NCI-H1417 (cell line): ENCODE measurements at places on chromosomes 2 and 18.

DNA sequence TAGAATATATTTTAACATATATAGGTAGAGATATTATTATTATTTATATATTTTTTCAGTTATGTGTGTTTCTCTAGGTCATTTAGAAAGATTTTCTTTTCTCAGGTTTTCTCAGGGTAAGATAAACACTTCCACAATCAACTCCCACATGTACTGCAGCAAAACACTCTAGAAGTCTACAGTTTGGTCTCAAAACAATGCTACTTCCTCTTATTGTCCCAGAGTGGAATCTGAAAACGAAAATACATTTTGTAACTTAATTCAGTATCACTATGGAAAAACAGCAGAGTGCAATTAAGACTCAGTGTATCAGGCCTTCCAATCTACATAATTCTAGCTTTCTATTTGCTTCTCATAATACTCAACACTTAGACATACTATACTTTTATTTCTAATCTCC lies 190.1 kb upstream of the SLC35G4 start:
- no peak for DNase-seq

- DNase-seq: no peak
Observed at GRCh38 chr2:201343559-201343958, 13.6 kb downstream of the FLACC1 start.

DNA sequence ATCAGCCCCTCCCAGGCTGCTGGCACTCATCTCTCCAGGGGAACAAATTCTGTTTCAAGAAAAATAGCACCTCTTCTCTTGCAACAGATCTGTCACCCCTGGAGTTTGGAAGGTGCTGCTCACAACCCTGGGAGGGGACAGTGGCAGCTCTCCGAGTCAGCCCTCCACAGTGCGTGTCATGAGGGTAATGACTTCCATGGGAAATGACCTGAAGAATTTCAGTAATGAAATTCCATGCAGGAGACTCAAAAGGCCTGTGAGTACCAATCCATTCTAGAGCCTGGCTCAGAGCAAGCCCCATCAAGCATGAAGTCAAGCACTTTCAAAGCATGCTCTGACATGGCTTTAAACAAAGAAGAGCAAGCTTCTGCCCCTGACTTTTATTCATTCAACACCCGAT lies 276.3 kb upstream of the PARD3B start:
- no peak for DNase-seq

DNA sequence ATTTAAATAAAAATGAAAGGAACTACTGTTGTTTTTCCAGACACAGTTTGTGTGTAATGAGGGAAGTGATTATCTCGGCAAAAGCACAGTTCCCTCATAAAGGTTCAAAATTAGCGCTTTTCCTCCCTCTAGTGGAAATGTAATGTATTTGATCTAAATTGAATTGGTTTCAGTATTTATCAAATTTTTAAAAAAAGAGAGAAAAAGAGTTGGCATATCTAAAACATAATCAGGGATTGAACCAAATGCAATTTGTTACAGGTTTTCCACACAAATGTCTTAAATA lies 37.5 kb downstream of the CMPK2 start:
- peak; percentile 32 for DNase-seq

DNA sequence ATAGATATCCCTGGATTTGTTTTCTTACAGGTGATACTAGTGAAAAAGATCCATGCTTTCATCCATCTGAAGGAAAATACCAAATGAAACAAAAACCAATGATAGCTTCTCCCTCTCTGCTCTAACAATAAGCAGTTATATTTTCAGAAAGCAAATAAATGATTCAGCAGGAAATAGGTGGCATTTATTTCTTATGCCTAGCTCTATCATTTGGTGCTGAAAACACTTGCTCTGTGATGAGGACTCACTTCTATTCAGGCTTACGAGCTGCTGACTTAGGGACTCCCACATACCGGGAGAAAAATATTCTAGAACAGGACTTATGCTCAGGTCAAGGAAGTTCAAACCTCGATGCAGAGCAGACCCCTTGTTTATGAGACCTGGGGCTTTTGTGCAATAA lies 142.6 kb downstream of the SETBP1 start:
- peak; percentile 21 for DNase-seq

DNA sequence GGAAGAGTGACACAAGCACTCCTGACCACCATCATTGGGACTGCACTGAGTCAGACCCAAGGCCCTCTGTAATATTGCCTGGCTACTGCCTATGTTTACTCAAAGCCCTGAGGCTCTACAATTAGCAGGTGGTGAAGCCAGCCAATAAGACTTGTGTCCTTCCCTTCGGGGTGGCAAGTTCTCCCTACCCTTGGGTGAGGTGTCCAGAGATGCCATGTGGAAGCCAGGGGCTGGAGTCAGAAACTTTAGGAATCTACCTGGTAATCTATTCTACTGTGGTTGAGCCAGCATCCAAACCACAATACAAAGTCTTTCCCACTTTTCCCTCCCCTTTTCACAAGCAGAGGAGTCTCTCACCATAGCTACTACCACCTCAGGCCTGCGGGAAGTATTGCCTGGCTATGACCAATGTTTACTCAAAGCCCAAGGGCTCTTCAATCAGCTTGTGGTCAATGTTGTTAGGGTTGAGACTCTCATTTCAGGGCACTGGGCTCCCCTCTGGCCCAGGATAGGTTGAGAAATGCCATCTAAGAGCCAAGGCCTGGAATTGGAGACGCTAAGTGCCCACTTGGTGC lies 17.6 kb downstream of the DHRS9 start:
- DNase-seq: no peak

GRCh38 chr2:98334439-98335078 lies 11.7 kb upstream of the CNGA3 start:
- peak; percentile 70 for DNase-seq

DNA sequence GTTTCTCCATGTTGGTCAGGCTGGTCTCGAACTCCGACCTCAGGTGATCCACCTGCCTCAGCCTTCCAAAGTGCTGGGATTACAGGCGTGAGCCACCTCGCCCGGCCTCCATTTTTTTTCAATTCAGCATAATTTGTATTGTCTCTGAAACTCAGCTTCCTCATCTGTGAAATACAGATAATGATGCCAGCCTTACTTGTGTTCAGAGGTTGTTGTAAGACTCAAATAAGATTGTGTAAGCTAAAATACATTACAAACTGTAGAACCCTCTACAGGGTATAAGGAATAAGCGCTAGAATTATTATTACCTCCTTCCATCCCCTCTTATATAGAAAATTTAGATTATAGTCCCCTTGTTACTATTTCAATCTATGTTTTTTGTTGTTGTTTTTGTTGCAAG lies 24.8 kb upstream of the STARD7 start:
- no peak for DNase-seq

- no peak for DNase-seq
Observed at GRCh38 chr18:67140495-67140894, 376.0 kb downstream of the DSEL start.

DNA sequence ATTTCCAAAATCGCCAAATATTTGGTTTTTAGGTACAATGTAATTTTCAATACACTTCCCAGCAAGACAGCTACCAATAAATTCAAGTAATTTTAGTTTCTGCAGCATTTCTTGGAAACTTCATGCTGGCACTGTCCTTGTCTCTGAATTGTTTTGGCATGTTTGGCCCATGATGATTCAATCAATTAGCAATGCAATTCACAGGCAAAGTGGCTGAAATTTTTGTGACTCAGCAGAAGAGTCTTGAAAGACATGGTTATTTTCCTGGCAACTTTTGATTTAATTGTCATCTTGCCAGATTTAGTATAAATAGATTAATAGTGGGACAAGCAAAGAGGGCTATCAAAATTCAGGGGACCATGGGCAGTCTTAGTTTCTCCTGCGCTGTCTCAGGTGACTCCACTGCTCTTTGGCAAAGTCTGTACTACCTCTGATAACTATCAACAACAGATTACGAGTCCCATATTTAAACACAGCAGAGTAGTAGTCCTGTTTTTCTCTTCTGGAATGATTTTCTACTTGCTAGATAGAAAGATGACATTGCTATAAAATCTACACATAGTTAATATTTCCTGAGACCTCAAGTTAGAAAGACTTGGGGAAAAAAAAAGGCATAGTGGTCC lies 88.9 kb upstream of the CYP26B1 start:
- no peak for DNase-seq

- no peak for DNase-seq
Observed at GRCh38 chr2:151852260-151853069, 24.2 kb upstream of the ARL5A start.

GRCh38 chr2:240876475-240877251 lies 8.0 kb downstream of the AGXT start:
- no peak for DNase-seq

GRCh38 chr2:24576617-24577016 lies 85.6 kb downstream of the NCOA1 start:
- no peak for DNase-seq

DNA sequence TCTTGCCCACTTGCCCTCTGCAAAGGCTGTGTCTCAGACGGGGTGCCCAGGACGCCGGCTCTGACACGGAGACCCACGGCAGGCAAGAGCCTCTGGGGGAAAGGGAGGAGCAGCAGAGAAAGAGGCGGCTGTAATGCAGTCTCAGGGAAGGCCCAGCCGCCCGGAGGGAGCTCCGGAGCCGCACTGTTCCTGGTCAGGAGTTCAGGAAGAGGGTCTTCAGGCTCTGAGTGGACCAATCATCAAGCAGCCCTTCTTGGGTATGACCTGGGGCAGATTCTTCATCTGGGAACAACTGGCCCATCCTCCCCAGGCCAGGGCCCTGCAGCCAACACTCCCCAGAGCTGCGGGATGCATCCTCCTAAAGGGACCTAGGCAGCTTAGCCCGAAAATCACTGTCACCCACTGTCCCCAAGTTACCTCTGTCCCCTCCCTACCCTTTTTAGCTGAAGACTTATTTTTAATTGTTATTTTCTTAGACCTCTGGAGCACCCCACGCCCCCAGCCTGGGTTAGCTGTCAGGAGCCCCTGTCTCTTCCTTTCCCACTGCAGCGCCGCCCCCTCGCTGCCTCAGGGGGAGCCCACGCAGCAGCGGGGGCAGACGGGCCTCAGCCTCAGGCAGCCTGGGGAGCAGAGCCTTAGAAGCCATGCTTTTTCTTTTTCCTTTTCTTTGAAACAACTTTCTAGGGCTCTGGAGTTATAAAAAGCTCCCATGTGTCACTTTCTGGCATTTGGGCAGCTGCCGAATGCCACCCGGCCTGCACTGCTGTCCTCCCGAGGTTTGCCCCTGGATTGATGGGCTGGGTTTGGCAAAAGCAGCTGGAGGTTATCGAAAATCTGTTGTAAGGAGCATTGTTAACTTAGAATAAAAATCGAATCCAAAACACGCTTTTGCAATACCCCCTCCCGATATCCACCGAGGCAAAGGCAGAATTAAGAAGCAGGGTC lies 644 bp upstream of the NEU2 start:
- no peak for DNase-seq

- DNase-seq: no peak
Observed at GRCh38 chr18:62590799-62591590, 68.2 kb downstream of the ZCCHC2 start.

GRCh38 chr2:161102770-161103450 lies 57.3 kb upstream of the TANK start:
- DNase-seq: no peak

- DNase-seq: no peak
Observed at GRCh38 chr2:61173116-61173515, 11.1 kb downstream of the C2orf74 start.

DNA sequence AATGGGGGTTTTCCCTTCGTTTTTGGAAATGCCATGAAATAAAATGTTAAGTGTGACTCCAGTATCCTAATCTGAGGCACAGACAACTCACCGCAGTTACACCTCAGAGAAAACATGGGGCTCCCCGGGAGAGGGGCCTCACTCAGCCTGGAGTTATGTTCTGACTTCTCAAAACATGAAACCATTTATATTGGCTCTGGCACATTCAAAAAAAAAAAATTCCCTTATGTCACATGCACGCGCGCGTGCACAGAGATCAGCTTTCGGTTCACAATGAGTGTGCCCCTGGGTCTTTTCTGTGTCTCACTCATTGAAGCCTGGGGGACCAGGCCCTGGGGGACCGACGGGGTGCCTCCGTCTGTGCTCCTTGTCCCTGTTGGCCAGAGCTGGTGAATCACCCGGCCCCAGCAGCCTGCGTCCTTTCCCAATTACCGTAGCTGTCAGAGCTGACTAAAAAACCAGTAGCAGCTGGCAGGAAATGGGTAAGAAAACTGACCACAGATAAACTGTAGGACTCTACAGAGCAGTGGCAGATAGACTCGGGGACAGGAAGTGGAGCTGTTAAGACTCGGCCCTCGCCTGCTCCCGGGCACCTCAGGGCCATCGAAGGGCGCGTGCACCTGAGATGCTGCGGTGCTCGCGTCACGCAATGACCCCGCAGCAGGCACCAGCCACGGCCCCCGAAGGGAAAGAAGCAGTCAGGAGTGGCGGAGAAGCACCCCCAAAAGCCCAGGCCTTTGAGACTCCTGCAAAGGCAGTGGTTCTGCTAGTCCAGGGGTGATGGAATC lies 138.3 kb upstream of the ID2 start:
- DNase-seq: peak; percentile 51

GRCh38 chr18:58808349-58808748 lies 56.3 kb upstream of the ZNF532 start:
- DNase-seq: no peak

DNA sequence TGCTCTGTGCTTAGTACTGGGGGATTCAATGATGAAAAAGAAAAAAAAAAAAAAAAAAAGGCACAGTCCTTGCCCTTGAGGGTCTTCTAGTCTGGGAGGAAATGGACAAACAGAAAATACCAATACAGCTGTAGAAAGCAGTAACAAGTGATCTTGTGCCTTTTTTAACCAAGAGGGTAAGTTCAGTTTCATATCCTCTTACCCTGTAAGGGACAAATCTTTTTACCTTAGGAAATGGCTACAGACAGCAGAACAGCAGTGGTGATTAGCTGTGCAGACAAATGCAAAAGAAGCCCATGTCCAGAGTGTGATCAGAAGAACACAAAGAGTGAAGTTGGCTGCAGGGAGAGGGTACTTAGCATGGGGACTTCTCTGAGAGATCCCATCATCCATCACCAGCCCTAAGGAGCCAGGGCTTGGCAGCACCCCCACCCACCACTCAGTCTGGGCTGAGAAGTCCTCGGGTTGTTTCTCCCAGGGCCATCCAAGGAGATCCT lies 102.9 kb downstream of the ALPK2 start:
- no peak for DNase-seq

GRCh38 chr2:176130957-176131847 lies 1.7 kb downstream of the HOXD8 start:
- no peak for DNase-seq

GRCh38 chr18:63492851-63493250 lies 16.1 kb downstream of the SERPINB5 start:
- DNase-seq: no peak

DNA sequence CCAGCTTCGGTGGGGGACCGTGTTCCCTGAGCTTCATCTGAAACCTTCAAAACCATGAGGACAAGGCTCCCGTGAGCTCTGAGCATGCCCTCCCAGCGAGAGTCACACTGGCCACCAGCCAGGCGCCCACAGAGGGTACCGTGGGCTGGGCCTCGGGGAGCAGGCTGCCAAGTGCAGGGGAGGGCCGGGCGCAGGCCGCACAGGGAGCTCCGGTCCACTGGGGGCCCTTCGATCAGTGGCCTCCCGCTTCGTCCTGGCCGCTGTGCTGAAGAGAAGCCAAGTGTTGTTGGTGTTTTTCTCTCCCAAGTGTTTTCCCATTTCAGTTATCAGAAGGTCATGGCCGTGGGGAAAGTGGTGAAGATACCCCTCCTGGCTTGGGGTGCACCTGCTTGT lies 144.4 kb downstream of the PTGR3 start:
- no peak for DNase-seq
